Pancreas (tissue), 10 donors: ENCODE measurements at places on chromosomes 3 and 15. TPM values are rescaled to one million over a fixed set of nuclear protein-coding genes. Genes with fewer than 3 reads are reported as not detected.

DNA sequence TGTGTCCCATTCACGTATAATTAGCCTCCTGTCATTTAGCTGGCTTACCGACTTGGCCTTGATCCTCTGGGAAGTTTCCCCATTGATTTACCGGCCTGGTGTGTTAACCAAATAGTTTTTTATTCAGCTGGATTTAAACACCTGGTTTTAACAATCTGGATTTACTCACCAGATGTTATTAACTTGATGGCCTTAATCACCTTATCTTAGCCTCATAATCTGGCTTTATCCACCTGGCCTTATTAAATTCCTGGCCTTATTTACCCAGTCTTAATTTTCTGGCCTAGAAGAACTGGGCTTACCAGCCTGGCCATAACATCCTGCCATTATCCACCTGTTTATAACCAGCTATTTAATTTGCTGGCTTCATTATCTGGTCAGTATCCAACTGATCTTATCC is 89.9 kb downstream of the IL12A start:
- no peak for DNase-seq

- DNase-seq = peak; percentile 66
These were observed 4.8 kb downstream of the HES1 start for GRCh38 chr3:194140520-194141414.

DNA sequence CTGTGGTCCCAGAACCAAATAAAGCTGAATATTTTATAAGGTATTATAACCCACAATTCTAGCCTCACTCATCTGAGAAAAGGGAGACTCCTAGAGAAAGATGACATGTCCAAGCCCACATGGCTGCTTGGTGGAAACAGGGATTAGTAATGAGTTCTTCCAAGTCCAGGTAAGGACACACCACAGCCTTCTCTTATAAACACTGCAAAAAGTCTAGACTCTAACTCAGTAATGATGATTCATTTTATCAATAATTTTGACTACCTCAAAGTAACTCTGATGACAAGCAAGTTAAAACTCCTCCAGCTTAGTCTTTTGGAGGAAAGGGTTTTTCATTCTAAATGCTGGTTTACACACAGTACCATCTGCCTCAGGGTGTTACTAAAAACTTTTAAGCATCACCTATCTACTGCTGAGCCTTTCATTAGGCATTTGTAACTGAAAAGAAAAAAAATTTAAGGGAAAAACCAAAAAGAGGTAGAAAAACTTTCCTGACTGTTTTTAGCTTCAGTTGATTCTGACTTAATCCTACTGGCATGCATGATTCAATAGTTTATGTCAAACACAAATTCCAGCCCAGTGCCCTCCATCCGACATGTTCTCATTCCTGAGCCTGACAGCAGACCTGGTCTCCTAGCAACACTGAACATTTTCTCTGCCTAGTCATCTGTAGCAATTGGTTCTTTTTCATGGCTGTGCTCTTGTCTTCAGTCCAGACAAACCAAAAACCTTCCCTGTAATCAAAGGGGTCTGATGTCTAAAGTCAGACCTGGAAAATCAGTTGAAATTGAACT is 43.9 kb downstream of the P3H2 start:
- no peak for DNase-seq

DNA sequence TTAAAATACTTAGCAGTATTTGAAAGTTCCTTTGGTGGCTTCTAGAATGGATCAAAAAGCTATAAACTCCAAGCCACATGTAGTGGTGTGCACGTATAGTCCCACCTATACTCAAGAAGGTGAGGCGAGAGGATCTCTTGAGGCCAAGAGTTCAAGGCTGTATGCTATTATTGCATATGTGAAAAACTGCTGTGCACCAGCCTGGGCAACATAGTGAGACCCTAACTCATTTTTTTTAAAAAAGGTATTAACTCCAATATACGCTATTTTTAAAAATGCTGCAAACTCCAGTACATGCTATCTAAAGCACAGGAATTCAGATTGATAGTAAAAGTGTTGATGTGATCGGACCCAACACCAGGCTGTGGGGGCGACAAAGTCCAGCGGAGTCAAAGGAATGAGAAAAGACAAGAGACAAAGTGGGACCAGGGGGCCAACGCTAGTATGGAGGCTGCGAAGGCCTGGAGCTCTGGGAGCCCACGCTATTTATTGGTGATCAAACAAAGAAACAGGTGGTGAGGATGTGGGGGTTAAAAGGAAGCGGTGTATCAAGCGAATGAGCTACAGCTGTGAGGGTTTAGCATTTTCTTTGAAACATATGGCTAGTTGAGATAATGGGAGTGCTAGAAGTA is 66.6 kb downstream of the ARIH1 start:
- no peak for DNase-seq

GNB4 gene
- 1.1 TPM for total RNA-seq
